Prostate gland (tissue), 2 donors: ENCODE measurements at places on chromosomes 1 and 21. TPM values are rescaled to one million over a fixed set of nuclear protein-coding genes. Genes with fewer than 3 reads are reported as not detected.

- no peak overlapping the region for H3K4me3 ChIP-seq
- no peak overlapping the region for H3K27ac ChIP-seq
- DNase-seq: no peak
These were observed 6.5 kb upstream of the TFF2 start for GRCh38 chr21:42357307-42357706.

- no peaks in the 10 kb centered on the region for H3K27me3 ChIP-seq
- H3K4me1 ChIP-seq: no peaks in the 10 kb centered on the region
- no peak overlapping the region for H3K27ac ChIP-seq
- H3K4me3 ChIP-seq: no peak overlapping the region
These were observed 59.8 kb upstream of the SLC35F3 start for GRCh38 chr1:233844692-233845091.

GRCh38 chr1:218266356-218266755 lies 18.7 kb upstream of the RRP15 start:
- no peak for DNase-seq
- no peak overlapping the region for H3K4me3 ChIP-seq
- no peaks in the 10 kb centered on the region for H3K27me3 ChIP-seq
- no peak overlapping the region for H3K27ac ChIP-seq
- no peaks in the 10 kb centered on the region for H3K4me1 ChIP-seq

DNA sequence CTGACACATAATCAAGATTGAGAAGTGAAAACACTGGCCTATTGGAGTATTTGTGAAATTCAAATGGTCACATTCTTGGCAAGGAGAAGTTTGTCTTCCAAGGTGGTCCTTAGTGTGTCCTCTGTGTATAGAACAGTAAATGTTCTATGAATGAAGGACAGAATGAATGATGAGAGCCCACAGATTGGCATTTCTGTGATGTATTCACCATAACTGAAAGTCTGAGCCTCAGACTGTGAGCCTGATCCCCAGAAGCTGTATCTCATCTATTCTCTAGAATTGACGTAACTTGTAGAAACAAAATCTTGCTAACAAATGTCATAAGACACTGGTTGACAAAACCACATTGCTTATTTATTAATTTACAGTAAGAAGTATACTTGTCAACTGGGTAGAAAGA lies 111.5 kb upstream of the ETV3 start:
- H3K27ac ChIP-seq: no peak overlapping the region
- H3K4me3 ChIP-seq: no peak overlapping the region
- no peak for DNase-seq
- no peaks in the 10 kb centered on the region for H3K36me3 ChIP-seq
- H3K4me1 ChIP-seq: no peaks in the 10 kb centered on the region

DNA sequence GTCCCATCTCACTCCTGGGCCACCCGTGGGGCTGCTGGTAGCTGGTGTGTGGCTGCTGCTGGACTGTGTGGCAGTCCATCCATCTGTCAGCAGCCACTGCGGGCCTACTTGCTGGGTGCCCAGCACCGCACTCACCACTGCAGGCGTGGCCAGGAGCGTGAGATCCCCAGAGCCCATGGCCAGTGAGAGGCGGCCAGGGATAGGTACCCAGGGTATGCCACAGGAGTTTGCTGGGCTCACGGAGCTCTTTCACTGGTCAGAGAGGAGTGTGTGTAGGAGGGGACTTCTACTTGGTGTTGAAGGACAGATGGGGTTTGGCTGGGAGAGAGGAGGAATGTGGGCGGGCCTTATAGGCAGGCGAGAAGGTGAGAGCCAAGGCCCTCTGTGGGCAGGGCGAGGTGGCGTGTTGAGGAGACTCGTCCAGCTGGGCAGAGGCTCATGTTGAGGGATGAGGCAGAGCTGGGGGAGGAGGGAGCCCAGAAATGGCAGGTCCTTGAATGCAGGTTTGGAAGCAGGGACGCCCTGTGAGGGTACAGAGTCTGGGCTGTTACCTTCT lies 15.0 kb downstream of the QSOX1 start:
- no peak overlapping the region for H3K27ac ChIP-seq
- H3K4me3 ChIP-seq: no peak overlapping the region
- no peaks in the 10 kb centered on the region for H3K4me1 ChIP-seq

GRCh38 chr21:32520875-32521735 lies 64.2 kb downstream of the TCP10L start:
- peaks cover 3% of the 10 kb centered on the region for H3K4me1 ChIP-seq
- peak; percentile 65 for DNase-seq
- no peak overlapping the region for H3K4me3 ChIP-seq

BEND5 gene
- 4.9 TPM for total RNA-seq

NKAIN1 gene
- 0.51 TPM for total RNA-seq

LDLRAD1 gene
- total RNA-seq: 0.55 TPM

KIF14 gene
- total RNA-seq: 0.23 TPM
